Glomerular endothelial cell (primary cell): ENCODE measurements at places on chromosomes 13 and 19.

DNA sequence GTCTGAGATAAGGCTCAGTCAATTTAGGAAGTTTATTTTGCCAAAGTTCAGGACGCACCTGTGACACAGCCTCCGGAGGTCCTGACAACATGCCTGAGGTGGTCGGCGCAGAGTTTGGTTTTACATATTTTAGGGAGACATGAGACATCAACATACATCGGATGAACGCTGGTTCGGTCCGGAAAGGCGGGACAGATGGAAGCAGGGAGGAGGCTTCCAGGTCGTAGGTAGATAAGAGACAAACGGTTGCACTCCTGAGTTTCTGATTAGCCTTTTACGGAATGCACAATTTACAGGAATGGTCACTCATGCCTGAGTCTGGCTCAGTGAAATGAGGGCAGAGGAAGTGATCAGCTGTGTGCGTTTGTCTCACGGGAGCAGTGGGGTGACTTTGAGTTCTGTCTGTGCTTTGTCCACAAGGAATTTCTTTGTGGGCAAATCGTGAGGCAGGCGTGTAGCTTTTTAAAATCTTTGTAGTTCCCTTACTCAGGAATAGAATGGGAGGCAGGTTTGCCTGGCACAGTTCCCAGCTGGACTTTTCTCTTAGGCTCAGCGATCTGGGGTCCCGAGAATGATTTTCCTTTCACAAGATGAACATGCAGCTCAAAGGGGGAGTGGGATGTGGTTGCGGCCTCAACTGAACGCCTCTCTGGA is 36.2 kb downstream of the C13orf46 start:
- no peak for DNase-seq

- no peak for DNase-seq
Measured at GRCh38 chr19:19495614-19496603, 19.4 kb downstream of the TSSK6 start.

GRCh38 chr19:29397748-29398147 is 128.0 kb upstream of the VSTM2B start:
- no peak for DNase-seq

GRCh38 chr13:79297128-79297527 is 108.9 kb downstream of the RBM26 start:
- no peak for DNase-seq

DNA sequence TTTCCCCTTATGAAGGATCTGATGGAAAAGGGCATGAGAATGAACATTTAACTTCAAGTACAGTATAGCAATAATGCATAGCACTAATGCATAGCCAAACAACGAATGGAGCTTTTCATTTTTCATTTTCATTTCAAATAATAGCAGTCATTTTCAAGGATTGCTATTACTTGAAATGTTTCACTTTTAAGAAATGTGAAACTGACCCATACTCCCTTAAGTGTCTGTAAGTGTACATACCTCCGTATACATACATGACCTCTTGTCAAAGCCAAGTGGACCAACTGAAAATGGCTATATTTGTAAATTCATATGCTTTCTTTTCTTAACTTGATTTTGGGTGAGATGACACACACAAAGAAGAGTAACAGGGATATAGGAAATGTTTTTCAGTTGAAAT is 3.8 kb downstream of the RAP2A start:
- DNase-seq = no peak

DNA sequence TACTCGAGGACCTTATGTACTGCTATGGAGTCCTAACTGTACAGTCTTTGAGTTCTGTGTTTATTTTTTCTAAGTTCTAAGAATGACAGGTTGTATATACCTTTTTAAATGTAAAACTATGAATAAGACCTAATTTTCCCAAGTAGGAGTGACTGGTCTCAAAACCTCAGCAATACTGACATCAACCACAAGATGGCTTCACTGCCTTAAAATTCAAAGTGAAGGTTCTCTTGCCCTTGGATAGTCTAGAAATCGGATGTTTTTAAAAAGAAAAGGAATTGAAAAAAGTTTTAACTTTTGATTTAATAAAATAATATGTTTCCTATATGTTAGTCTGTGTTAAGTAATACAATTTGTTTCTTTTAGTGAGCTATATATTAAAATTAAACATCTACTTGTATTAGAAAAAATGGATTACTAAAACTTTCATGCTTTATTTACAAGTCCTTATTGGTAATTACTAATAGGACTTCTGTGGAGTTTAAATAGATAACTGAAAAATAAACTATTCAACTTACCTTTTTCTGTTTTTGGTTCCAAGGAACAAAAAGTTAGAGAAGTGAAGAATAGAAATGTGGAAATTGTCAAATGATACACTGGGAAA is 52.0 kb downstream of the TDRD3 start:
- peak; percentile 33 for DNase-seq

DNA sequence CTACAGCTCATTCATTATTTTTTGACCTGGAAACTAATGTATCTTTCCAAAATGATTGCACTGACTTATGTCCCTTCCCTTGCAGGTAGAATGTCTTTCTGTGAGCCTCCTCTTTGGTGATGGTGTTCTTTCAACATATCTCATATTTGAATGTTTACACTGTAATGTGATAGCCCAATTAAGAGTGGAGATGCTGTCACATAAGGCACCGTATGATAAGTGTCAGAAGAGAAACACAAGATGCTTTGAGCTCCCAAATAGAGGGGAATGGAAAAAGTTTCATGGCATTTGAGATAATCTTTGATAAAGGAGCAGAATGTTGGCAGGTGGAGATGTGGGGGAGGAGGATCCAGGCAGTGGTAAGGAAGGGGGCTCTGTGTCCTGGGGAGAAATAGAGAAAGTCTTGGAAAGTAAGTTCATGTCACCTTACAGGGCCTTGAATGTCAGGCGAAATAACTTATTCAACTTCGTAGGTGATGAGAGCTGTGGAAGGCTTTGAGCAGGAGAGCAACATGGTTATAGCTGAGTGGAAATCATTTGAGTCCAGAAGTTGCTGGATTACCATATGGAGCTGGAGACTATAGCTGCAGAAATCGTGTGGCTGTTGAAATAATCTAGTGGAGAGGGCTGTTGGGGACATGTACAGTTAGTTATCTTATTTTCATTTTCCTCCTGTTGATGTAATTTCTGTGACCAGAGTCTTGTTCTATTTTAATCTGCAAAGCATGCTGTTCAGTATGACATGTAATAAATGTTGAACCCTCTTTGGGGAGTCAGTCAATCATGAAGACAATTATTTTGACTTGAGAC is 10.3 kb upstream of the RNF113B start:
- no peak for DNase-seq

DNA sequence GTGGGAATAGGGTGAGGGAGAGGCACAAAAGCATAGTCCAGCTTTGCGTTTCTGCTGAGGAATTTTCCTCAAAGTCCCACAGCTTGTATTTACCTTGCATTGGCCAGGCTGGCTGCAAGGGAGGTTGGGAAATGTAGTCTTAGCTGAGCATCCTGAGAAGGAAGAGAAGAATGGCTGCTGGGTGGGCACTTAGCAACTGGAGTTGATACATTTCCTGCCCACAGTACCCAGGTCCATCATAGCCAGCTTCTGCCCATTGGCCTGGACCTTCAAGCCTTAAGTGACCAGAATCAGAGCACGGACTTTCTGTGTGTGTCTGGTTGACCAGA is 112.4 kb downstream of the SIPA1L3 start:
- DNase-seq = no peak

DNA sequence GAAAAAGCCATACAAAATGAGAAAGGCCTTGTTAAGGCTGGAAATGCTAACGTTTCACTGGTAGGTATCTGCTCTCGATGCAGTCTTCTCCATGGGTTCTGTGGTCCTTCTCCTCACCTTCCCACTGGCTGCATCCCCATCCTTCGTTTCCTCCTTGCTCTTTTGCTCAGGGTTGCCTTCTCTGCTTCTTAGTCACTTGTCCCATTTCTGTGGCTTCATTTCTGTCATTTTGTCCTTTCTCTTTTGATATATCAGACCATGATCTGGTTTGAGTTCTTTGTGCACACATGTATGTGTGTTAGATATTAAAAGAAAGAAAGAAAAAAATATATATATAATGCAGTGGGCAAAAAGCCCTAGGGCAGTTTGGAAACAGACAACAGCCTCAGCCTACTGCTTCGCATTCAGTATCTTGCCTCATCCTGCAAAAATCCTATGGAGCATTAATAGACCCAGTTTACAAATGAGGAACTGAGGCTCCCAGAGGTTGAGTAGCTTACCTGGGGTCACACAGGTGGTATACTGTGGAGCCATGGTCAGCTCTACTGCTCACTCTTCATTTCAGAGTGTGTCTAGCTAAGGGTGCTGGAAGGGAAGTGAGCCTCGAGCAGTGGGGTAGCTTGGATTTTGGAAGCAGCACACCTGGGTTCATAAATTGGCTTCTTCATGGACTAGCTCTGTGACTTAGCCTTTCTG is 57.6 kb upstream of the MEDAG start:
- DNase-seq = no peak

DNA sequence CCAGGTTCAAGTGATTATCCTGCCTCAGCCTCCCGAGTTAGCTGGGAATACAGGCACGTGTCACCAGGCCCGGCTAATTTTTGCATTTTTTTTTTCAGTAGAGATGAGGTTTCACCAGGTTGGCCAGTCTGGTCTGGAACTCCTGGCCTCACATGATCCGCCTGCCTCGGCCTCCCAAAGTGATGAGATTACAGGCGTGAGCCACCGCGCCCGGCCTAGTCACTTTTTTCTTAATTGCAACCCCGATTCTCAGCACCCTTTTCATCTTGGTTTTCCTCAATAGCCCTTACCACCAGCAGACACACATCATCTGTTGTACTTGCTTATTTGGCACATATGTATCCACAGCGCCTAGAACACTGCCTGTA is 550 bp upstream of the GPI start:
- DNase-seq = no peak

GRCh38 chr13:90120026-90120425 is 1227.5 kb upstream of the MIR17HG start:
- DNase-seq = no peak

DNA sequence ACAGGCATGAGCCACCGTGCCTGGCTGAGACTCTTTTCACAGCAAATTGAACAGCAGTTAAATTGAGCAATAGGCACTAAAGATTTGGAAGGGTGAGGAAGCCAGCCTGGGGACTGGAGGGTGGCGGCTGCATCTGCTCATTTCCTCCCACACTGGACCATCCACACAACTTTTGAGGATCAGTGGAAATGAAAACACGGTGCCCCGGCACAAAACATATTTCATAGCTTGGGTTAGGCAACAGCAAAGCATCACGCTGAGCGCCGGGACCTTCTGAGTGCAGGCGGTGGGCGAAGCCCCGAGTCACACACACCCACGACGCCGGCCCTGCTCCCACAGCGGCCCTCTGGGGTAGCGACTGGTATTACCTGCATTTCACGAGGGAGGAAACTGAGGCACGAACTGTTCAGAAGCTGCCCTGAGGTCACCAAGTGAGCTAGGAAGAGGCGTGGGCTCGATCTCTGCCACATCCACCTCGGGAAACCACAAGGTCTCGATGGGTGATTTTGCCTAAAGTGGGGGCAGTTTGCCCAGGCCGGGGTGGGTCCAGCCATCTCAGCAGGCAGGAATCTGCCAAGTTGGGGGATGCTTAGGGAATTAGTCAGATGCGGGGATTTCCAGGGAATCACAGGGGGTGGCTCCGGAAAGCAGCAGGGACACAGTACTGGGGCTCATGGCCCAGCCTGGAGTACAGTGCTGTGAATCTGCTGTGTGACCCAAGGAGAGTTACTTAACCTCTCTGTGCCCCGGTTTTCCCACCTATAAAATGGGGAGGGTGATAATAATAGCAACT is 3.5 kb upstream of the SBNO2 start:
- DNase-seq = no peak

- no peak for DNase-seq
Measured at GRCh38 chr13:110363010-110363409, 55.9 kb downstream of the COL4A2 start.

DNA sequence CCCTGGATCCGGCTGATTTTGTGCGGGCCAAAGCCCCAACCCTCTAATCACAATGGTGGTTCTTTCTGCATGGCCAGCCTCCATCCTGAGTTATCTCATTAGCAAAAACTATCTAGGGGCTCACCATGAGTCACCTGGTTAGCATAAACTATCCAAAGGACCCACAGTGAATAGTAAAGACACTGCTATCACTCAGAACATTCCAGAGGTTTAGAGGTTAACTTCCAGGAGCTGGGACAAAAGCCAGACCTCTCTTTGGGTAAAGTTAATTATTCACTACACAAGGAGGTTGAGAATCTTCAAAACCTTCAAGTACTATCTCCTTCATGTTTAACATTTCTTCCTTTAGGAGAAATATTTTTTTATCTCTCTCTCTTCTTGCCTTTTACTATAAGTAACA is 18.8 kb upstream of the PPP5C start:
- DNase-seq = no peak

DNA sequence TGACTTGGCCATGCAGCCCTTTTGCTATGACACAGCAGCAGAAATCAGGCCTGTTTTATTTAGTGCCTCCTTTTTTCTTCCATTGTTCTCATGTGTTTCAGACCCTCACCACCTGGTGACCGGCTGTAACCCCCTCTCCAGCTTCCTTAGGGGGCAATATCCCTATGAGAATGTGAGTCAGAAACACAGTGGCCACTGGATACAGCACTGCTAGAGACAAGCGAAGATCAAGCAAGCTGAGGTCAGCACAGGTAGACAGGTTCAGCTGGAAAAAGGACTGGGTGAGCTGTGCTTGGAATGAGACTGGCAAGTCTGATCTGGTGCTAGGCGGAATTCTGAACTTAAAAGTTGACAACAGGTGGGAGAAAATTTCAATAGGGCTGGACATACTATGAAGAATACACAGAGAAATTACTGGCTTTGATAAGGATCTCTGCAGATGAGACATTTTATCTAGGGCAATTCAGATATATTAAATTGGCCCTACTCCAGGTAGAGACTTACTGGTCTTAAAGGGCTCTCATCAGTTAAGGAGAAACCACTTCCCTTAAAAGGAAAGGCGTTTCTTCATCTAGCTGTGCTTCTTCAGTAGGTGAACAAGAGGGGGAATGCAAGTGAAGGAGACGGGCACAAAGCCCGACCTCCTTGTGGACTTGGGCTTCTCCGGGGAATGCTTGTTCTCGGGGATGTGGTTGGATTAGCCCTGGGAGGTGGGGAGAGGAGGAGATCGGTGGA is 83.3 kb downstream of the ERCC5 start:
- no peak for DNase-seq

- no peak for DNase-seq
Measured at GRCh38 chr19:47226426-47227351, 4.3 kb downstream of the BBC3 start.
